ENCODE measurements at places on chromosomes 3 and 15.

- no peak for DNase-seq
These were observed at the start of gene FSD2 for GRCh38 chr15:82805994-82806406. Gene FSD2 (minus strand): TSS chr15:82806069. CDS start chr15:82787390, 18,679 bp downstream.

- DNase-seq = no peak
These were observed 17.2 kb upstream of the TIMP4 start for GRCh38 chr3:12175844-12176453.

GRCh38 chr3:5332270-5332956 lies 144.9 kb downstream of the EDEM1 start:
- no peak for DNase-seq

- DNase-seq = peak; percentile 10
These were observed 3.6 kb upstream of the EIF4E3 start for GRCh38 chr3:71728632-71729342.

GRCh38 chr3:196611761-196612483 lies 27.6 kb upstream of the NRROS start:
- DNase-seq = no peak

- DNase-seq = no peak
These were observed at the start of gene GRK7 for GRCh38 chr3:141763088-141763750. Gene GRK7 (plus strand): TSS chr3:141763408. CDS start chr3:141778285, 14,877 bp downstream.

DNA sequence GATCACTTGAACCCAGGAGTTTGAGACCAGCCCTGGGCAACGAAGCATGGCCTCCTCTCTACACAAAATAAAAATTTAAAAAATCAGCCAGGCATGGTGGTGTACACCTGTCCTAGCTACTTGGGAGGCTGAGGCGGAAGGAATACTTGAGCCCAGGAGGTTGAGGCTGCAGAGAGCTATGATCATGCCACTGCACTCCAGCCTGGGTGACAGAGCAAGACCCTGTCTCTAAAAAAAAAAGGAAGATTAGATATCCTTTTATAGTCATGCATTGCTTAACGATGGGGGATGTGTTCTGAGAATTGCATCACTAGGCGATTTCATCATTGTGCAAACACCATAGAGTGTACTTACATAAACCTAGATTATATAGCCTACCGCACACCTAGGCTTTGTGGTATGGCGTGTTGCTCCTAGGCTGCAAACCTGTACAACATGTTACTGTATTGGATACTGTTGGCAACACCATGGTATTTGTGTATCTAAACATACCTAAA lies 12.6 kb downstream of the ALAS1 start:
- no peak for DNase-seq

- DNase-seq = no peak
These were observed 231.6 kb downstream of the XXYLT1 start for GRCh38 chr3:195039180-195039843.

GRCh38 chr3:6287088-6287875 lies 573.6 kb upstream of the GRM7 start:
- DNase-seq = no peak

- DNase-seq = peak; percentile 31
These were observed 16.6 kb downstream of the LRRC2 start for GRCh38 chr3:46549408-46549904.

- no peak for DNase-seq
These were observed 320.2 kb downstream of the CHST2 start for GRCh38 chr3:143439817-143440216.

GRCh38 chr15:99014803-99015697 lies 7.5 kb upstream of the PGPEP1L start:
- peak; percentile 62 for DNase-seq

DNA sequence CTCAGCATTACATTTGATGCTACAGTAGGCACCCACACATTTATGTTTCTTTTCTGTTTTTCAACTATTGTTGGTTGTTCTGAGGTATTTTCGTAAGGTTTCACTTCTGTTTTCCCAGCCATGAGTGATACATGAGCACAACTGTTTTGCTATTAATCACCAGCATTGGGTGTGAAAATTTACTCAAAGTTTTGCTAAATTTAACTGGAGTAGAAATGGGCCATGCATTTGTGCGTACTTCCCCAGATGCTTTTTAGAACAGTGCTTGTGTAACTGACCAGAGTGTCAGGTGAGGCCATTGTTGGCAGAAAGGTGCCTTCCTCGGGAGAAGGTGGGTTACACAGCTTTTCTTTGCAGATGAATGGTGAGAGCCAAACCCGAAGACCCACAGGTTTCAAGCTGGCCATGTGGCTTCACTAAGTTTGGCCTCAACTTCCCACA lies 70.4 kb downstream of the ST6GAL1 start:
- DNase-seq = no peak

- no peak for DNase-seq
These were observed 728 bp downstream of the EIF2B5 start for GRCh38 chr3:184135911-184136260.

DNA sequence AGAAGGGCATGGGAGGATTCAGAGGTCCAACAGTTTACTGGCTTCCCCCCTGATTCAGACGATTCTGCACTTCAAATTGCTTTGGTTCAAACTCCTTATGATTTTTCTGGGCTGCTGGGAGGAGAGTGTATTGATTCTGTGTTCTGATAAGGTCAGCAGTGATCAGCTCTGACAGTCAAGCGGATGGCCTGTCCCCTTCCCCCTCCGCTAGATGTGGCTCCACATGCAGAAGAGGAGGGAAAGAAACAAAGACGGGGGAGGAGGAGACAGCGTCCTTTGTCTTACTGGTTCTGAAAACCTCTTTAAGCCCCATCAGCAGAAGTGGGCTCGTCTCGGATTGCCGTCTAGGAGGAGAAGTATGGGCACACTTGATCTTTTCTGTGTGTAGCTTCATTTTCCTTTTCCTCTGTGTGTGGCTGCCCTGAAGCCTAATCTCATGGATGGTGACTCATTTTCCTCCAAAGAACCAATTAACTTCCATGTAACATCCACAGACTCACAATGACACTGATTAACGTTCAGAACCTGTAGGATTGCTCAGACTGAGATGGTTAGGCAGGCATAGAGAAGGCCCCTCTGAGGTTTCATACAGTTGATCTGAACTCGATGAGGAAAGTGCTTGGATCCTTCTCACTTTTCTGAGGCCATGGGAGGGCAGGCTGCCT lies 162.4 kb upstream of the PPP2R3A start:
- DNase-seq = no peak

GRCh38 chr3:140128217-140128616 lies 193.2 kb downstream of the CLSTN2 start:
- DNase-seq = no peak

- no peak for DNase-seq
These were observed 92.0 kb downstream of the PRICKLE2 start for GRCh38 chr3:64133272-64133671.

DNA sequence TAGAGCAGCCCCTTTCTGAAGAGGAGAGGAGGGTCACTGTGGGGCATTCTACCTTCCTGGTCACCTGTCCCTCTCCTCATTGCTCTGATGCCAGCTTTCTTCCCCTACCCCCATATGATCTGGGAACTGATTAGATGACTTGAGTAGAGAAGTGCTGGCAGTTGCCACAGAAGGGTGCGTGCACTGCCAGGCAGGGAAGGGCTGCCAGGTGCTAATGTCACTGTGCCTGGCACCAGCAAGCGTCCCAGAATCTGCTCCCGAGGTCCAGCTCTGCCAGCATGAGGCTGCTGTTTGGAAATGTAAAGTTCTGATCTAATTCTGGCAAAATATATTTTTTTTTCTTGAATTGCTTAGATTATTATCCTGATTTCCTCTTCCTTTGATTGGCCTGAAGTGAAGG lies 52.8 kb downstream of the PPM1L start:
- no peak for DNase-seq
